CD4-positive, alpha-beta T cell (primary cell): ENCODE measurements at places on chromosomes 4 and X. TPM values are rescaled to one million over a fixed set of nuclear protein-coding genes. Genes with fewer than 3 reads are reported as not detected.

IL1RAPL1 gene
- total RNA-seq, result not detected

- no peak for DNase-seq
Observed at GRCh38 chr4:145545538-145546174, 64.0 kb downstream of the SMAD1 start.

TRAM1L1 gene
- not detected for total RNA-seq

EIF4E gene
- total RNA-seq, result 47.2 TPM

DNA sequence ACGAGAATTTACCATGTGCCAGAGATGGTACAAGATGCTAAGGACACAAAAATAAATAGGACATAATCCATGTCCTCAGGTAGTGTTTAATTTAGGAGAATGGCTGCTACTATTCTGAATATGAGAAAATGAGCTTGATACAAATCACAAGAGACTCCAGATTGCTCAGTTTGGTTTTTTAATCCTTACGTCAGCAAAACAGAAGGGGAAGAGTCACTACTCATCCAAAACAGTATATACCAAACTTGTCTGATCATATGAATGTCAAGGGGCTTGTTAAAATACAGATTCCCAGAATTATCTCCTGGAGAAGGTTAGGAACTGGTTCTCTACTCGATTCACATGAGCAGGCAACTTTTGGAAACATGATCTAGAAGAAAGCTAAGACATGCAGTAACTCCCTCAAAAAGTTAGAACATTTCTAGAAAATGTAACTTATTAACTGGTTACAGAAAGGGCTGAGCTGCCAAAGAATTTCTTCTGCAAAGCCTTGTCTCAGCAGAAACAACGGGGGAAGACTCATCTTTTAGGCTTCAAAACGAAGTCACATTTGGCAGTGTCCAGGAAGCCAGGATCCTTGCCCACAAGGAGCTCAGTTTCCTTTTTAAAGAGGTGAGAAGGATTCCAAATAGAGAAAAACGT, 3.4 kb downstream of the AIFM1 start:
- DNase-seq, result no peak

PSAPL1 gene
- total RNA-seq, result not detected

DNA sequence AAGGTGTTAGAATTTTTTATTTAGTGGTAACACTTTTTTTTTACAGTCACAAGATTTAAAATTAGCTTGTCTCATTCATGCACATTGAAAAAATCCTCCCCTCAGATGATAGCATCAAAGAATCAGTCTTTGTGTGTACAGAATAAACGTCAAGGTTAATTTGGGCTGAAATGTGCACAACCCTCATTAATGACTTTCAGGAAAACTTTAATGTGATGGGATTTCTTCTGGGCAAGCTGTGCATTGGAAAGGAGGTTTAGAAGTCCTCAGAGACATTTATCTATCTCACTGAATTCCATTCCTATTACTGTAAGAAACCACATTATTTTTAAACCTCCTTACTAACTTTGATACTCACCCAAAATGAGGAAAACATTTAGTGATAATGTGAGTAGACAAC, 88.2 kb upstream of the TECRL start:
- DNase-seq, result no peak

GAGE12F gene
- total RNA-seq, result not detected

TCEANC gene
- 6.5 TPM for total RNA-seq

- DNase-seq, result no peak
Observed at GRCh38 chrX:119942831-119943184, 743 bp downstream of the NKAP start.

GRCh38 chr4:123573866-123574508, 177.4 kb downstream of the SPRY1 start:
- no peak for DNase-seq

DNA sequence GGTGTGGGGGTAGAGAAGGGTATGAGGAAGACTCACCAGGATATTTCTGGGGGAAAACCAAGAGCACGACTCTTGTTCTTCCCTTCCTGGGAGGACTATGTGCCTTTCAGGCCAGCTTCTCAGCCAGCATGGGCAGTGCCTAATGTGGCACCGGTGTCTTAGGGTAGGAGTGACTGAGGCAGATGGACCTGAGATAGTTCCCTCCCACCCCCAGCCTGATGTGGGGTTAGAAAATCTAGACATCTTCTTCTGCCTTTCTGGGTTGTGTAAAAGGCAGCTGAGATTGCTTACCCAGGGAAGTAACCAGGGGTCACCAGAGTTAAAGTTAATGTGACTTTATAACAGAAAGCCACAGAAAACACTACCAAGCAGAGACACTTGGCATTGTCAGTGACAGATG, 127.3 kb downstream of the TMA16 start:
- no peak for DNase-seq

DNA sequence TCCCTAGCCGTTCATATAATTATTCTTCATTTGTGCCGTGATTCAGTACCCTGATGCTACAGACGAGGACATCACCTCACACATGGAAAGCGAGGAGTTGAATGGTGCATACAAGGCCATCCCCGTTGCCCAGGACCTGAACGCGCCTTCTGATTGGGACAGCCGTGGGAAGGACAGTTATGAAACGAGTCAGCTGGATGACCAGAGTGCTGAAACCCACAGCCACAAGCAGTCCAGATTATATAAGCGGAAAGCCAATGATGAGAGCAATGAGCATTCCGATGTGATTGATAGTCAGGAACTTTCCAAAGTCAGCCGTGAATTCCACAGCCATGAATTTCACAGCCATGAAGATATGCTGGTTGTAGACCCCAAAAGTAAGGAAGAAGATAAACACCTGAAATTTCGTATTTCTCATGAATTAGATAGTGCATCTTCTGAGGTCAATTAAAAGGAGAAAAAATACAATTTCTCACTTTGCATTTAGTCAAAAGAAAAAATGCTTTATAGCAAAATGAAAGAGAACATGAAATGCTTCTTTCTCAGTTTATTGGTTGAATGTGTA, 7.0 kb downstream of the SPP1 start:
- DNase-seq, result no peak

DNA sequence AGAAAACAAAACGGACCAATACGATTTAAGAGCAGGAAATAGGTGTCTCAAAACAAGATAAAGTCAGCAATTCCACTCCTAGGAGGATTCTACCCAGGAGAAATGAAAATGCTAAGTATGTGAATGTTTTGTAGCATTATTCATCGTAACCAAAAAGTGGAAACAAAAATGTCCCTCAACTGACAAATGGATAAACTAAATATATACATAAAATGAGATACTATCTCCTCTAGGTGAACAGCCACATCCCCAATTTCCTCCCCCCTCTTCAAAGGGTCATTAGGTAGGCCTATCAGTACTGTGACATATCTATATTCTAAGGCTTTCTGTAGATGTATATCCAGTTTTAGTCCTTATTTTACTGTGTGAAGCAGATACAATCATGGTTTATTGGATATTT, 18.0 kb downstream of the DDX3X start:
- no peak for DNase-seq

MAP7D3 gene
- 3.2 TPM for total RNA-seq

GRCh38 chrX:11588097-11588496, 77.6 kb downstream of the ARHGAP6 start:
- DNase-seq, result no peak

- no peak for DNase-seq
Observed at GRCh38 chr4:14568351-14568750, 433.9 kb upstream of the CPEB2 start.

ADH1A gene
- not detected for total RNA-seq

- no peak for DNase-seq
Observed at GRCh38 chr4:74054483-74055047, 16.1 kb upstream of the CXCL3 start.

- DNase-seq, result no peak
Observed at GRCh38 chr4:103204111-103204510, 6.0 kb upstream of the CENPE start.

PLXNA3 gene
- total RNA-seq, result 38.1 TPM

DNA sequence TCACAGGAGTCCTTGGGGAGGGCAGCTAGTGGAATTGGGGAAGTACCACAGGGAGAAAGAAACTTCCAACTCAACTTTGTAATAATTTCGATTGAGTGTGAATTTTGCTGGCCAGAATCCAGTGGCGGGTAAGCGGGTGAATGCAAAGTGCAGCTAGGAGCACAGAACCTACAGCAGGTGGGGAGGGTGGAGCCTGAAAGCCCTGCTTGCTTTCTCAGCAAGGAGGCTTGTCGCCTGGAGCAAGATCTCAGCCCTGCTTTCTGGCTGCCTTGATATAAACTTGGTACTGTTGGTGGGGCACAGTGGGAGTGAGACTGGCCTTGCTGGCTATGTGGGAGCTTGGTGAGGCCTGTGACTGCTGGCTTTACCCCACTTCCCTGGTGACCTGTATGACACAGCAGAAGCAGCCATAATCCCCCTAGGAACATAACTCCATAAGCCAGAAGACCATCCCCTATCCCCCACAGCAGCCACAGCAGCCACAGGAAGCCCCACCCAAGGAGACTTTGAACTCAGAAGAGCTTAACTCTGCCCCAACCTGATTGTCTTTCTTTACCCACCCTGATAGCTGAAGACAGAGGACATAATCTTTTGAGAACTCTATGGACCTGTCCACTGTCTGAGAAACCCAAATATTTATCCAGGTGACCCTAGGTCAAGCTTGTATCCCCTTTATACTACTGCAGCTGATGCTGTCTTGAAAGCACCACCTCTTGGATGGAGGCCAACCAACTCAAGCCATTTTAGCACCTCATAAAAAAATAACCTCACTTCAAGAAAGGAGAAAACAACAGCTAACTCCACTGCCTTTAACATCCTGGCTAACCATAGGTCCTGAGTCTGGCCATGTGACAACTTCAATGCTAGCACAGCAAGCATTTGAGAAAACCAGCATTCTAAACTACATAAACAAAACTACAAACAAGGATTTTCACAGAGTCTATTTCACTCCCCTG, 87.2 kb upstream of the PDE5A start:
- no peak for DNase-seq

NLGN4X gene
- 0.08 TPM for total RNA-seq

GRCh38 chr4:11038926-11039325, 354.4 kb upstream of the CLNK start:
- DNase-seq, result no peak

- DNase-seq, result no peak
Observed at GRCh38 chr4:84973856-84974255, 7.4 kb upstream of the WDFY3 start.

- DNase-seq, result no peak
Observed at GRCh38 chr4:1305261-1305711, 15.6 kb downstream of the MAEA start.

KDR gene
- total RNA-seq, result not detected

- no peak for DNase-seq
Observed at GRCh38 chr4:130632731-130633604, 1537.0 kb downstream of the C4orf33 start.

F9 gene
- not detected for total RNA-seq

NAT8L gene
- total RNA-seq, result not detected

TLL1 gene
- not detected for total RNA-seq

GRCh38 chrX:102154218-102154860, 1.4 kb downstream of the BEX5 start:
- no peak for DNase-seq

GRCh38 chrX:104995546-104995945, 224.9 kb downstream of the TEX13A start:
- no peak for DNase-seq

DNA sequence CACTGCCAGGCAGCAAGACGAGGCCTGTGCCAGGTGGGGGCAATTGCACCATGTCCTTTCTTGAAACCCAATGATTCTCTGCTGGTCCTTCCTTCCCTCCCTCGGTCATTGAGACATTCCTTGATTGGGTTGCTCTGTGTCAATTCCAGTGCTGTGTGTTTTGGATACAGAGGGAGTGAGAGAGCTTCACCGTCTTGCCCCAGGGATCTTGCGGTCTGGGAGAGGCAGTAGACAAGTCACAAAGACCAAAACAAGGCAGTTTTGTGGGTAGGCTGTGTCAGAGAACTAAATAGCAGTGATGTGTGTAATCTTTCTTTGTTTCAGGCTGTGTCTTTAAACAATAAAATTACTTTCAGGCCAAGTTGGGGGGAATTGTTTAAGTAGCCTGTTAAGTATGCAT, 38.8 kb upstream of the TADA2B start:
- no peak for DNase-seq

GRCh38 chr4:26150948-26151347, 169.9 kb upstream of the RBPJ start:
- no peak for DNase-seq

- DNase-seq, result no peak
Observed at GRCh38 chr4:81595798-81596610, 124.3 kb upstream of the RASGEF1B start.

DNA sequence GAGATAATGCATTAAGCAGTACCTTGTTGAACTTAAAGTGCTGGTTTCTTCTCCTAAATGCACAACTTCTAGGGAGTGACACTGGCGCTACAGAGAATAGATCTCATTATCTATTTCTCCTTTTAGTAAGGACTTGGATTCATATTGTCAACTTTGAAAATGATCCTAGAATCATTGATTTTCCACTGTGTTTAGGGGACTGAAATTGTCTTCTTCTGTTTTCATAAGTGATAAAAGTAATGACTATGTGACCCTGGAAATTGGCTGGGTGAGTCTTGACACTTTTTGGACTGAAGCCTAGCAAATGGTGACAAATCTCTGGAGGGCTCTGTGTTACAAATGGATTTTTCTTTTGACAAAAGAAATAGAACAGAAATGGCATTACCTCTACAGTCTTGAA, 167.8 kb downstream of the NDST4 start:
- no peak for DNase-seq

DNA sequence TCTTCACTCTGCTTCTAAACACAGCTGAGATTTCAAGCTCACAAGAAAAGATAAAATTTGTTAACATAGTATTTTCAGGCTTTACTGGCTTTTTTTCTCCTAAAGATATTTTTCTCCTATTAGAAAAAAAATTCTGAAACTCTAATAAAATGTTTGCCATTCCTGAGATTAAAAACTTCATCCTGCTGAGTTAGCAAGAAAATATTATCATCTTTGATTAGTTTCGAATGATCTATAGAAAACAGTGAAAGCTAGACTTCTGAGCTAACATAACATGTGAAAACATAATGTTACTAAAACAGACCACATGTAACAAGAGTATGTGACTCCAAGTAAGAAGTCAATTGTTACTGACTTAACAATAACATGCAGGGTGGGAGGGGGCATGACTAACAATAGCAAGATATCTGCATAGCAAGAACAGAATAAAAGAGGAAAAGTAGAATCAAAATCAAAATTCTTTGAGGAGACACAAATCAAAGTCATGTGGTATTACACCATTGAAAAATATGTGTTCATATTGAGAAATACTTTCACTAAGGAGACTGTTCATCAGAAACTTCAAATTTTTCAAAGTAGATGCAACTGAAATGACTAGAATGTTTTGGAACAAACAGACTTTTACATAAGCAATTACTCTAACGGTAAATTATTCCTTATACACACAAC, 14.5 kb downstream of the TBCK start:
- DNase-seq, result no peak

- no peak for DNase-seq
Observed at GRCh38 chrX:40009462-40009851, 88.3 kb downstream of the BCOR start.
